ENCODE measurements at places on chromosomes 11 and 22. TPM values are rescaled to one million over a fixed set of nuclear protein-coding genes. Genes with fewer than 3 reads are reported as not detected.

DNA sequence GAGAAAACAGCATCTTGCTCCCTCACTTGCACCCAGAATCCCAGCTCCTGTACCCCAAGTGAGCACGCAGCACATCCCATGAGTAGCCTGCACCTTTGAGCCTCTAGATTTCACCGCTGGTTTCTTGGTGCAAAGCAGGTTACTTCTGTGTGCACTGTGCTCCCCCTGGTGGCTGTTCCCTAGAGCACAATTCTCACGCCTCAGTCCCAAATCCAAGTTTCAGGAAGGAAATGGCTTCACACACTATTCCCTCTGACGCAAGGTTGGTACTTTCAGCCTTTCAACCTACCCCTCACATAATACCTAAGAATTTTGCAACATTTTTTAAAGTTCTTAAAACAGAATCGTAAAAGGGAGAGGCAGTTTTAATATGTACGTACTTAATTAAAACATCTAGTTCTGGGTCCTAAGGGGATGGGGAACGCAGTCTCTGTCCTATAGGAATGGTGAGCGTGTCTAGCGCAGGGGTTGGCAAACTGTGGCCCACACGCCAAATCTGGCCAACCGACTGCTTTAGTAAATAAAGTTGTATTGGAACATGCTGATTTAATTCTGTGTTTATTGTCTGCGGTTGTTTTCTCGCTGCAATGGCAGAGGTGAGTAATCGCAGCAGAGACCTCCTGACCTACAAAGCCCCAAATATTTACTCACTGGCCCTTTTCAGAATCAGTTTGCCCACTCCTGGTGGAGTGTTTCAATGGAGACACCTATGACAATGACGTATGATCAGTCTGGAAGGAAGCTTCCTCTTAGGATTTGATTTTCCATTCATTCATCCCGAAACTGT lies 27.5 kb downstream of the DHCR7 start:
- DNase-seq, result no peak

GRCh38 chr11:3644817-3645235 lies at the start of gene ART1:
ART1 (plus strand) TSS chr11:3645128; CDS start chr11:3659214, 14,086 bp downstream.
- DNase-seq, result no peak

- DNase-seq, result no peak
These were observed 20.1 kb downstream of the ZBTB16 start for GRCh38 chr11:114079511-114080065.

Gene TANGO2
- polyA plus RNA-seq, result 25.5 TPM

Gene BLID
- not detected for polyA plus RNA-seq

- no peak for DNase-seq
These were observed 34.0 kb upstream of the SLC22A25 start for GRCh38 chr11:63277345-63277943.

Gene UBQLNL
- polyA plus RNA-seq, result 0.35 TPM

DNA sequence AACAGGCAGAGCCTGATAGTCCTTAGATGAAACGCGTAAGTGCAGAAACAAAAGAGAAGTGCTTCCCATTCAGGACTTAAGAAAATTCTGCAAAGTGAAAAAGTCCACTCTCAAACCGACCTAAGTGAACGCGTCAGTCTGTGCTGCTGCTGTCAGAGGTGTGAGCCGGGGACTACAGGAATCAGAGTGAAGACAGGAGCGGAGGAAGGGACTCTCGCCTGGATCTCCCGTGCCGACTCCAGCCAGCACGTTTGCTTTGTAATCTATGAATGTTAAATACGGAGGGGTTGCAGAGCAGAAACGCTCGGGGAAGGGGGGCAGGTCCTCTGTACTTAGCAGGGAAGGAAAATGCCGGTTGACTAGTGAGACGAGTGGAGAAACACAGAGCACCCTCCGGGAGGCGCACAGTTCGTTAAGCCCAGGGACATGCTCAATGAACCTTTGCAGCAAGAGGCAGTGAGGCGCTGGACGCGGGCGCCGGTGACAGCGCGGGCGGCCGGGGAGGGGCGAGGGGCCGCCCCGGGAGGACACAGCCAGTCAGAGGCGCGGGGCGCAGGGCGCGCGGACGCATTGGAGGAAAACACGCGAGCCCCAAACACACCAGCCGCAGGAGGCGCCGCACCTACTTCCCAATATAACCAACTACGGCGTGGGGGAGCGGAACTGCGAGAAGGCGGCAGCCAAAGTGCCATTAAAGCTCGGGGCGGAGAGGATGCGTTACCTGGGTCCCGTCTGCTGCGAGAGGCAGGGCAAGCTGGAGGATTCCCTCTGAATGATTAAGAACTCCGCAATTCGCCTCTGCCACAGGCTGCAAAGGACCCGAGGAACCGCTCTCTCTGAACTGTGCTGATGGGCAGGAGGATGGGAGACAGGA lies at the start of gene CNTN5:
TSS of gene CNTN5 (plus strand) at position 598 of the 874 bp plus-strand sequence.
- peak; percentile 32 for DNase-seq

GRCh38 chr22:36397131-36398093 lies 9.6 kb upstream of the MYH9 start:
- DNase-seq, result no peak

DNA sequence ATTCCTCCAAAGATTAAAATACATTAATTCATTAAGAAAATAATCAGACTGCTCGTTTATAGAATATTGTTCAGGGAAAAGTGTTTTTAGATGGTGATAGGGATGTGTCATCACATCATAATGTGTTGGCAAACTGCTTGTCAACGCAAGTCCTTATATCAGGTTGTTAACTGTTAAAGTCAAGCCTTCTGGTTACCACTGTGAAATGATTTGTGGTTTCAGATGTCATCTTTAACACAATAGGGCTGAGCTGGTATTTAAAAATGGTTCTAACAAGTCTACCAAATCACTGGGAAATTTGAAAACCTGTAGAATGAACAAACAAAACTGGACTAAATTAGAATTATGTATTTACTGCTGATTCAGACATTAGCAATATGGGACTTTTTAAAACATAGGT lies 2.4 kb upstream of the MMP13 start:
- DNase-seq, result no peak

DNA sequence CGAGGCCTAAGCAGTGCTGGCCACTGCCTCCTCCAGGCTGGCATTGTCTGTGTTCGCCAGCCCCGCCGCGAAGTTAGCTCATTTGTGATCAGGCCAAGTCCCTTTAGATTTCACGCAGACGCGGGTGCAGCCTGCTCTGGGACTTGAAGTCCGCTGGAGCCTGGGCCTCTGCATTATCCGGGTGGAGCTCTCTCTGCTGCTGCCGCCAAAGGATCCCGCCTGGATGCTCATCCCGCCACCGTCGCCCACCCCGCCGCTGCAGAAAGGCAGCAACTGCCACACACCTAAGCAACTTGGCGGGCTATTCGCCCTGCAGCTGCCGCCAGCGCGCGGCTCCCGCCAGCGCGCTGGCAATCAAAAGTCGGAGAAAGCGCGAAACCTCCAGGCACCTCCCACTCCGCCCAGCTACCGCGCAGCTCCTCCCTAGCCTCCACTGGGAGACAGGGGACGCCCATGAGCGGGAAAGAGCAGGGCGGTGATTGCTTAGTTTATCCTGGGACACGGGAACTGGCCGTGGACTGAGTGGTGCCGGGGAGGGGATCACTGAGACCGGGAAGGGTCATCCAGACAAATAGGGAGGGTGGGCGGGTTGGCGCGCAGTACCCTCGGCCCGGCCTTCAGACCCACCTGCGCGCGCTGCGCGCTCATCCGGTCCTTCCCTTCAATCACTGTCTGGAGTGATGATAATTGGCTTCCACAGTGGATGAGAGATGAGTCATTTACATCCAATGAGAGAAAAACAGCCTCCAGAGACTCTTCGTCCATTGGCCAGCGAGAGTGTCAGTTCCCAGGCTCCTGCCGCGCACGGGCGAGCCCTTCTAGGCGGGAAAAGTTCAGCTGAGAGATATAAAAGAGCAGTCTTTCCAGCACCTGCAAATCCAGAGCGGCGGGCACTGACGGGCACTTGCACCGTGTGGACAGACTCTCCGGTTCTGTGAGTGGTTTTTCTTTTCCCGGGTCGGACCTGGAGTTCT lies at the start of gene FAM111B:
TSS of gene FAM111B (plus strand) at position 875 of the 974 bp plus-strand sequence. CDS start 2,389 bp downstream, outside the sequence.
- peak; percentile 85 for DNase-seq

Gene IL17REL
- 0.01 TPM for polyA plus RNA-seq

Gene EMID1
- polyA plus RNA-seq, result 7.0 TPM

DNA sequence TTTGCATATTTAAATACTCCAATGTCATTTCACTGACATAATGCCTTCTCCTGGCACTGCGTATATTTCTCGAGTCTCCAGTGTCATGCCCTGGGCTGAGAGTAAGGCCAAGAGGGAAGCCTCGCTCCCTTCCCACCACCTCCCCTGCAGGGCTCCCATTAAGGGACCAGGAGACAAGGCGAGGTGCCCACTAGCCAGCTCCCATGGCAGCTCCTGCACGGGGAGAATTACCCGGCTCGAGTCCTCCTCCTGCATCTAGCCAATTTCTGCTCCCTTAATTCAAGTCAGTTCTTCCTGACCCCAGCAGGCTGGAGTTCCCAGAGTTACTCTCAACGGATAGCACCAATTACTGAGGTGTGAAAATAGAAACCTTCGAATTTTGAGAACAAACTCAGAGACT lies 31.9 kb downstream of the OPCML start:
- DNase-seq, result no peak

DNA sequence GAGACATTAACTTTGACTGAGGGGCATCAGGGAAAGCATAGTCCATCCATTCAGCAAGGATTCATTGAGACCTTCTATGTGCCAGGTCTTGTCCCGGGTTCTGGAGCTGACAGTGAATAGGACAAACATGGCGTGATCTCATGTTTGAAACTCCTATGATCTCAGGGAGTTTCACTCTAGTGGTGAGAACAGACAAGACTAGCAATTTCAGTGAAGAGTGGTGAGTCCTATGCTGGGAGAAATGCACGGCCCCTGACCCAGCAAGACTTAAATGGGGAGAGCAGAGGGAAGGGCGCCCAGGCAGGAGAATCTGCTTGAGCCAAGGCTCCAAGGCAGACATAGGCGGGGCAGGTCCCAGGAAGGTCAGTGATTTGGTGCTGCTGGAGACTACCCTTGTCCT lies 155.7 kb downstream of the CEP164 start:
- DNase-seq, result no peak

- no peak for DNase-seq
These were observed 666.7 kb upstream of the RAG2 start for GRCh38 chr11:37264783-37265182.

Gene GCAT
- polyA plus RNA-seq, result 17.0 TPM

GRCh38 chr11:93591247-93591898 lies 48.2 kb upstream of the SMCO4 start:
- DNase-seq, result no peak

Gene IFITM10
- polyA plus RNA-seq, result 1.9 TPM

DNA sequence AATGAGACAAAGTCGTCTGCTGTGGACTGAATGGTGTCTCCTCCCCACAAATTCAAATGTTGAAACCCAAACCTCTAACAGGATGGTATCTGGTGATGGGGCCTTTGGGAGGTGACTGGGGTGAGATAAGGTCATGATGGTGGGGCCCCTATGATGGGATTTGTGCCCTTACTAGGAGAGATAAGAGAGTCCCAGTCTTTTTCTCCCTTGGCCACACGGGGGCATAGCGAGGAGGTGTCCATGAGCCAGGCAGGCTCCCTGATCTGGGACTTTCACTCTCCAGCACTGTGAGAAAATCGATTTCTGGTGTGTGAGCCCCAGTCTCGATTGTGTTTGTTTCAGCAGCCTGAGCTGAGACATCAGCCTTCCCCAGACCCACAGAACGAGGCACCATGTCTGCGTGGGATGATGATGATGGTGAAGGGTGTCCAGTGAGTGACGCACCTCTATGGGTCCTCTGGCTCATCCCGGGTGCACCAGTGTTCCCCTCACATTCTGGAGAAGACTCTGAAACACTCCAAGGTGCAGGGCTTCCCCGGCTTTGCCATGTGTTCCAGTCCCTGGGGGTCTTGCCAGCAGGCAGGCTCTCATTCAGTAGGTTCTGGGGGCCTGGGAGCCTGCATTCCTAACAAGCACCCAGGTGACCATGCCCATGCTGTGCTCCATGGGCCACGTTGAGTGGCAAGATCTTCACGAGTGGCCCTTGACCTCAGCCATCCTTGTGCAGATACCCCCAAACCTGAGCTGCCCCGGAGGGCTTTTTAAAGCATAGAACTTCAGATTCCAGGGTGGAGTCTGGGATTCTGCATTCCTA lies 363.0 kb downstream of the CTTN start:
- no peak for DNase-seq

GRCh38 chr22:19871845-19872778 lies 17.4 kb upstream of the GNB1L start:
- DNase-seq, result no peak

Gene PRDM11
- polyA plus RNA-seq, result 17.2 TPM

Gene CBX7
- polyA plus RNA-seq, result 154 TPM

DNA sequence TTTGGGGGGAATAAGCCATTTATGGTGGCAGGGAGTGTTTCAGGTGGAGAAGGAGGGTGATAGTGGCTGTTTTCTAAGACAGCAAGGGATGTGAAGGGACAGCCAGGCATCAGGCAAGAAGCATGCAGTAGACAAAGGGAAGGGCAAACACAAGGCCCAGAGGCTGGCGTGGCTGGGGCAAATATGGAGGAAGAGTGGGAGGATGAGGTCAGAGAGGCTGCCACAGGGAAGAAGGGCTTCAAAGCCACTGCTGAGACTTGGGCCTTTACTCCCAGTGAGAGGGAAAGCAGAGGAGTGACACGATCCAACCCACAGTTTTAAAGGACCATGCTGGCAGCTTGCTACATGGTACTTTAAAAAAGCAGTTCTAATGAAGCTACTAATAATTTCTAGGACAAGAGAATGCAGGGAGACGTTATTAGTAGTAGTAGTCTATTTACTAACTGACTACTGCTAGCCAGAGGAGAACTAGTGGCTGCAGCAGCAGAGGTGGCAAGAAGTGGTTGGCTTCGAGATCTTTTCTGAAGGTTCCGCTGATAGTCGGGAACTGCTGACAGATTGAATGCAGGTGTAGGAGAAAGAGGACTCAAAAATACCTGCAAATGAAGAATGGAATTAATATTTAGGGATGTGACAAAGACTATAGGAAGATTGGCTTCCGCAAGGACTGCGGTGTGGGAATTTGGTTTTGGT lies 13.7 kb downstream of the KMT5B start:
- DNase-seq, result no peak

DNA sequence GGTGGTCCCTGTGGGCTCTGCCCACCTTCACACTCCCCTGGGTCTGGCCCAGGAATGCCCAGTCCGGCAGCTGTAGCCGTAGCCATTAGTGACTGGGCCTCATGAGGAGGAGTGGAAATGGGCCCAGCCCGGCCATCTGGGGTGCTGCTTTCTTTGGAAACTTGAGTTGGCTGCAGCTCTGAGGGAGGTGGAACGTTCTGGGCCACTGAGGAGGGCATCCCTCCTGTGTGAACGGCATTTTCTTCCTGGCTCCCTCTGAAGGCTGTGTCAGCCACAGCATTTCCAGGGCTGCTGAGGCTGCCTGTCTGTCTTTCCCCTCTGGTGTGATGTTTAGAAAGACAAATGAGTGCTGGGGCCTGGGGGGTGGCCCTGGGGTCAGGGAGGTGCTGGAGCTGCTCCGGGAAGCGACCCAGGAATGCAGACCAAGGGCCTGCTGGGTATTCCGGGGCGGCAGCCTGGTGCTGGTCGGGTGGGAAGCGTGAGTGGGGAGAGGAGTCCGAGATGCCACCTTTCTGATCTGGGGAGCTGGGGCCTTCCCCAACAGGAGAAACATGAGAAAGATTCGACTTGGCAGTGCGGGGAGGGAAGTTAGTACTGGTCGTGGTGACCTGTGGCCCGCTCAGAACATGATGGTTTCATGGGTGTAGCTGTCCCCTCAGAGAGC lies 27.1 kb downstream of the PTDSS2 start:
- DNase-seq, result no peak

Data from urinary bladder (tissue), 4 donors.